ENCODE measurements at places on chromosomes 2 and 18.

DNA sequence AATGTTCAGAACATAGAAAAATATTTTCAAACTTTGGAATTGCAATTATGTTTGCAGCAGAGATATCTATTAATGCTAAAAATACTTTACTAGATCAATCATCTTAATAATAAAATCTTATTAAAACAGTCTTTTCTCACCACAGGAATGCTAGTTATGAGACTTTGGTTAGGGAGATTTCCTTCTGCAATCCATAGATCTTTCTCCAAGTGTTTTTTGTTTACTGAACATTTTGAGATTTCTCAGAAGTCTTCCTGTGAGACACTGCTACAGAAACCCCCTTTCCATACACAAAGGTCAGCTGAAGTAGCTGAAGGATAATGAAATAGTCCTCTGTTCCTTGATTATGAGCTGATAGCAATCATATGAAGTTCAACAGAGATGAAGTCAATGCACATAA, 59.4 kb upstream of the RAPH1 start:
- DNase-seq, result no peak

- DNase-seq, result no peak
These were observed 191.4 kb upstream of the BOD1L2 start for GRCh38 chr18:56955490-56955889.

- no peak for DNase-seq
These were observed 23.0 kb upstream of the RTTN start for GRCh38 chr18:70228536-70228935.

DNA sequence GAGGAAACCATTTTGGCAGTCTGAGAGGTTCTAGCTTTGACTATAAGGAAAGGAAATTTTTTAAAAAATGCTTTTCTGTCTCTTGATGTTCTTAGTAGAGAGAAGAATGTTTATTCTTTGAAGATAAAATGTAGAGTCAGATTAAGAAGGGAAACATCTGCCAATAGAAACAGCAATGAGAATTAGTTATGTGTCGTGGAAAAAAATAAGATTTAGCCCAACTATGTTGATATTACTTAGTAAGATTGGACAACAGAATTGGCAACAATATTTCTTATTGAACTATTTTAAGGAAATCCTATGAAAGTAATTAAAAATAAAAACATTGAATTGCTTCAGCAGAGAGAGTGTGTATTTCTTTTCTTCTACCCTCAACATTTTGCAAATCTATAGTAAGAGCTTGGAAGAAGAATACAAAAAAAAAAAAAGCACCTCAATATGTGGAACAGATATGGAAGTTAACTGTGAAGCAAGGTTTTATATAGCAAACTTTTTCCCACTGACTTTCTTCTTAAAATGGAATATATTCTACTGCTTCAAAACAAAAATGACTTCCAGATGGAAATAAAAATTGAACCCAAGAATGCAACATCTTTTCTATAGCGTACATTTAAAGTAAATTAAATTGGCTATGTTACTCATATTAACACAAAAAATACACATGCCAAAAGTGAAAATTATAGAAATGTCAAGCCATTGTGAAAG, 177.9 kb downstream of the FAM124B start:
- no peak for DNase-seq

- DNase-seq, result no peak
These were observed 49.1 kb downstream of the ADI1 start for GRCh38 chr2:3470166-3470651.

DNA sequence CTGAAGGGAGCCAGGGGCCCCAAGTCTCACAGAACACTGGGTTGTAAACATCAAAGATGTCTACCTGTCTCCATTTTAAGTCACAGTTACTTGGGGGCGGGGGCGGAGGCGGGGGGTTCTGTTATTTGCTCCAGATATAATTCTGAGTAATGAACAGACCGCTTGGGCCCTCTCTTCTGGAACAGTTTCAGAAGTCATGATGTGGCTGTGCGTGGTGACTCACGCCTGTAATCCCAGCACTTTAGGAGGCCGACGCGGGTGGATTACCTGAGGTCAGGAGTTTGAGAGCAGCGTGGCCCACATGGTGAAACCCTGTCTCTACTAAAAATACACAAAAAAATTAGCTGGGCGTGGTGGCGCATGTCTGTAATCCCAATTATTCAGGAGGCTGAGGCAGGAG, 157.9 kb upstream of the APCDD1 start:
- DNase-seq, result no peak

- no peak for DNase-seq
These were observed 168.9 kb upstream of the SERPINE2 start for GRCh38 chr2:224208007-224208406.

DNA sequence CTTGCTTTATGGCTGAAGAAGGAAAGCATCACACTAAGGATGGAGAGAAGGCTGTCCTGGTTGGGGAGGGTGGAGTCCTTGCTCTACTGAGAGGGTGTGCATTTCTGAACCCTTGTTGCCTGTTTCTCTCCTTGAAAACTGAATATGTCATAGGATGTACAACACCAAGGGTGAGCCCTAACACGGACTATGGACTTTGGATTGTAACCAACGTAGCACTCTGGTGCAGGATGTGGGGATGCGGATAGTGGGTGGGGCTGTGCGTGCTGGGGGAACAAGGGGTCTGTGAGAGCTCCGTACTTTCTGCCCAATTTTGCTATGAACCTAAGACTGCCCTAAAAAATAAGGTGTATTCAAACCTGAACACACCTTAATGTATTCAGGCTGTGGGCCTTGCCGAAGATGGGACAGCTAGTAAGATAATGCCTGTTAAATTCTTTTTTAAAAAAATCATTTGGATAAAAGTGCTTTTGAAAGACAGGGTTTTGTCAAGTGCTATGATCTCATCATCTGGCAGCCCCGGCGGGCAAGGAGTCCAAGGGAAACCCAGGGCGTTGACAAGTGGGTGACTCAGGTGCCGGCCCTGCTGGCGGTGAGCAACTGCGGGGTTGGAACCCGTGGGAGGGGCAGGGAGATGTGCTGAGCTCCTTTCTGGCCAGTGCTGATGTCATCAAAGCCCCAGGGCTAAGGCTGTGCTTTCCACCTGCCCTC, 54.0 kb downstream of the GATA6 start:
- no peak for DNase-seq

DNA sequence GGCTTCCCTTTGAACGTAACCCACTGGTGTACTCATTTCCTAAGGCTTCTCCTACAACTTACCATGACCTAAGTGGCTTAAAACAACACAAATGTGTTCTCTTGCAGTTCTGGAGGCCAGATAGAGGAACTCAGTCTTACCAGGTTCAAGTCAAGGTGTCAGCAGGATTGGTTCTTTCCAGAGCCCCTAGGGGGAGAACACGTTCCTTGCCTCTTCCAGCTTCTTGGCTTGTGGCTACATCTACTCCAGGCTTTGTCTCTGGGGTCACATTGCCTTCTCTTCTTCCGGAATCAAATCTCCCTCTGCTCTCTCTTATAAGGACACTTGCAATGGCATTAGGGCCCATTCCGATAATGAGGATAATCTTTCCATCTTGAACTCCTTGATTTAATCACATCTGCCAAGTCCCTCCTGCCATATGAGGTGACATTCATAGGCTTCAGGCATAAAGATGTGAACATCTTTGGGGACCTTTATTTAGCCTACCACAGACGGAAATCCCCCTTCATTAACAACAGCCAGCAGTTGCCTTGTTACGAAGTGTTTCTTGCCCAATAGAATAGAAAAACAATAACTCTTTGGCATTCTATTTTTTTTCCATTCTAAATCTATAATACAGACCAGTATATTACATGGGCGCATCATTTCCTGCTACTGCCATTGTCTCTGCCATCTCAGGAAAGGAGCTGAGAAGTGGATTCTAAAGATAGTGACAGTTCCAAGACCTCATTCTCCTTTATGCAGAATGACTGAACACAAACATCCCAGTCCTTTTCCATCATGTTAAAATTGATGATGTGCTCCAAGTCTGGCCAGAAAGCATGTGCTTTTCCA, 362.0 kb downstream of the ZNF521 start:
- DNase-seq, result no peak

DNA sequence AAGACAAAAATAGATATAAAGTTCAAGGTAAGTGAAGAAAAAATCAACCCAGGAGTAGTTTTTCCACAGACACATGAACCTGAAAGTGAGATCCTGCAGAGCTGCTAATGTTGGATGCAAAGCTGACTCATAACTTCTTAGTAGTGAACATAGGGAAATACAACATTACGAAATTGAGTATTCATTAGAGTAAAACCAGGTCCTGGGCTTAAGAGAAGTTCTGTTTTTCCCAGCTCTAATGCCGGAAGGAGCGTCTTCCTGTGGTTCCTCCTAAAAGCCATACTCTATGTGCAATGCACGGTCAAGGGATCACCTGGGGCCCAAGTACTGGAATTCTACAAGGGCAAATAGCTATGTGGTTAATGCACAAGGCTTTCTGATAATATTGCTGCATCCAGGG, 141.7 kb downstream of the RBMS1 start:
- DNase-seq, result no peak

- no peak for DNase-seq
These were observed 365.4 kb upstream of the RGPD4 start for GRCh38 chr2:107461301-107461700.

- no peak for DNase-seq
These were observed 456.9 kb upstream of the TNP1 start for GRCh38 chr2:217316743-217317142.

DNA sequence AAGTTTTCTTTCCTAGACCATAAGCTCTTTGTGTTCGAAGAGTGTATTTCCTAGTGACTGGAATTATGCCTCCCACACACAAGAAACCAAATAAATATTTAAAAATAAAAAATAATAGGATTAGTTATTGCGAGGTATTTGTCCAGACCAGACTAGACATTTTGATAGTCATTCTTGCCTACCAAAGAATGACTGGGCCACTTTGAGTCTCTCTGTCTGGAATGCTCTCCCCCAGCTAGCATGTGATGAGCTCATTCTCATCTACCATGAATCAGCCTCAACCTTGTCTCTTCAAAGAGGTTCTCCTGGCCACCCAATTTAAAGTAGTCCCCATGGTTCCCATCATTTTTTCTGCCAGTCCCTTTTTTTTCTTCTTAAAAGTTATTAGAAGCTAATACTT, 13.9 kb upstream of the DSC1 start:
- no peak for DNase-seq

DNA sequence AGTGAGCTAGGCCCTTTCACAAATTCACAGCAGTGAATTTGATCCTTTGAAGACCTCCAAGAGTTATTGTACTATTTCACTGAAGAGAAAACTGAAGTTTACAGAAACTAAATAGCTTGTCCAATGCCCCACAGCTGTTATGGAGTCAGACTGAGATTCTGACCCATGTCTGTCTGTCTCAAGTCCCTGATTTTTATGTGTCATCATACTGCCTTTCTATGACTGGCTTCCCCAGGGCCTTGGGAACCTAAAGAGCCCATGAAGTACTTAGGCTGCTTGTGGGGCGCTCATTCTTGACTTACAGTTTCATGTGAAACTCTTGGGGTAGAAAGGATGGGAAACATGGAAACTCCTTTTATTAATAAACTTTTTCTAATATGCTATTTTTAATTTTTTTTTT, 107.7 kb downstream of the ATL2 start:
- DNase-seq, result no peak

DNA sequence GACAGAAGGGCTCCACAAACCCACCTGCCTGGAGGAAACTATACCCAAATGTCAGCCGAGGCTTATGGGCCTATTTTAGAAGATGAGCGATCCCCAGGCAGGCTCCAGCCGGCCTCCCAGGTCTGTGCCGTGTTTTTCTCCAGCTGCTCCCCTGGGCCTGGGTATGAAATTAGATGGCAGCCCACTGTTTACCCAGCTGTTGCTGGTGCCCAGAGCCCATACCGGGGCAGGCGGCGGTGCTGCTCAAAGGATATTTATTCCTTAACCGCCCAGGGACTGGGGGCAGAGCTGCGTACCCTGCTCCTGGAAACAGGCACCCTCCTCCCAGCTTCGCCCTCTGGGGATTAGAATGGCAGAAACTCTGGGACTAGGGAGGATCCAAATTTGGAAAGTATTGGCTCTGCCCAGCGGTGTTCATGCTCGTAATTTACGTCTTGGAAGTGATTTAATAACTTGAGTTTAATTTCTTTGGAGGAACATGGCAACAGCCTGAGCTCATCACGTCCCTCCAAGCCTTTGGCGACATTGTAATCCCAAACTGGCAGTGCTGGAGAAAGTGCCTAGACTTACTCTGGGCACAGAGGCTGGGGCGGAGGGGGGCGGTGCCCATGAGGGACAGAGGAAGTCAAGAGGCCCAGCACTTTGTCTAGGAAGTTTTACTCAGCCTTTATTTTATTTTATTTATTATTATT, 199.2 kb downstream of the KLHL29 start:
- no peak for DNase-seq

DNA sequence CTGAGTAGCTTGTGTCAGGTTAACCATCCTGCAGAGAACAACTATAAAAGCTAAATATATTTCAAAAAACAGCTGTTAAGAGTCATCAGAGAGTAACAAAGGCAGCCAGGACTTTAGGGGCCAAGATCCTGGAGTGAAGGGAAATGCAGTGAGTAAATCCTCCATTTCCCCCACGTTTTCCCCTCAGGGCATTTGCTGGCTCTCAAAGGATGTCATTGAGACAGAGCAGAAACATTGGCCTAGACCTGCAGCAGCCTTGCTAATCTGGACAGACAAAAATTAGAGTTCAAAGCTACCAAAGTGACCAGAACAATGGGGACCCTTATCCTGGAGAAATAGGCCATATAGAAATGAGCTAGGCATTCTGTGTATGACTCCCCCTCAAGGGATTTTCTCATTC, 21.1 kb upstream of the KLHL29 start:
- DNase-seq, result no peak

DNA sequence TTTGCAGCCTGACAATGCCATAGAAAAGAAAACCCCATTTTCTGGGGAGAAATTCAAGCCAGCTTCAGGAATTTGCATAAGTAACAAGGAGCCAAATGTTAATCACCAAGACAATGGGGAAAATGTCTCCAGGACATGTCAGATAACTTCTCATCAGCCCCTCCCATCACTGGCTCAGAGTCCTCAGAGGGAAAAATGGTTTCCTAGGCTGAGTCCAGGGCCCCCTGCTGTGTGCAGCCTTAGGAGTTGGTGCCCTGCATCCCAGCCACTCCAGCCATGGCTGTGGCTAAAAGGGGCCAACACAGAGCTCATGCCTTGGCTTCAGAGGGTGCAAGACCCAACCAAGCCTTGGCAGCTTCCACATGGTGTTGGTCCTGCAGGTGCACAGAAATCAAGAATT, 63.7 kb upstream of the FANCL start:
- DNase-seq, result no peak

GRCh38 chr2:80040226-80040625, 264.3 kb downstream of the LRRTM1 start:
- DNase-seq, result no peak

GRCh38 chr2:173874003-173874893, 90.9 kb downstream of the SP3 start:
- DNase-seq, result no peak

GRCh38 chr18:50051288-50051687, 143.7 kb downstream of the MYO5B start:
- no peak for DNase-seq

- DNase-seq, result no peak
These were observed 17.3 kb downstream of the BMP10 start for GRCh38 chr2:68853915-68854314.

DNA sequence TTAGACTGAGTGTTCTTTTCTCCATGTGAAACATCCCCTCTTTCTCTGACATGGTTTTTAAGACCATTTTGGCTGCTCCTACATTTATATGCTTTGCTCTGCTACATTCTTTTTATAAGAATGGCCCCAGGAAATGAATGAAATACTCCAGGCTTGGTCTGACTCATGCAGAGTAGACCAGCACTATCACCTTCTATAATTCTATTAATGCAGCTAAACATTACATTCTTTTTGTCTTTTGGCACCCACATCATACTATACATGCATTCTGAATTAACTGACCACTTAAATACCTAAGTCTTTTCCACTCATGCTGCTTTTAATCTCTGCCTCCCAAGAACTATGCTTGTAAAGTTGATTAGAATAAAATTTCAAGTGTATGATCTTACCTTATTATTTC, 94.1 kb downstream of the AAK1 start:
- no peak for DNase-seq

Data from stimulated activated CD4-positive, alpha-beta T cell treated with anti-CD3 and anti-CD28 coated beads, Interleukin-12 subunit alpha, Interleukin-12 subunit beta, amount 100 ng/mL, for 24 hours (primary cell).